Stimulated activated CD4-positive, alpha-beta T cell treated with anti-CD3 and anti-CD28 coated beads, Interleukin-4, amount 100 ng/mL, for 1 hour (primary cell): ENCODE measurements at places on chromosomes 7 and 10.

DNA sequence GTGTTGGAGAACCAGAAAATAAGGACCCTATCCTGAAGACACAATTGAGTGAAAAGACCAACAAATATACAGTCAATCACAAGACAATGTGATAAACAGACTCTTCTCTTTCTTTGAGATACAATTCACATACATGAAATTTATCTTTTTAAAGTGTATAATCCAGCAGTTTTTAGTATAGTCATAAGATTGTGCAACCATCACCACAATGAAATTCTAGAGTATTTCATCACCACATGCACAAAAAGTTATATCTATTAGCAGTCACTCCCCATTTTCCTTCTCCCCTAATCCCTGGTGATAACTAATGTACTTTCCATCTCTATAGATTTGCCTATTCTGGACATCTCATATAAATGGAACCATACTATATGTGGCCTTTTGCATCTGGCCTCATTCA lies 8.2 kb upstream of the SORBS1 start:
- no peak for DNase-seq

DNA sequence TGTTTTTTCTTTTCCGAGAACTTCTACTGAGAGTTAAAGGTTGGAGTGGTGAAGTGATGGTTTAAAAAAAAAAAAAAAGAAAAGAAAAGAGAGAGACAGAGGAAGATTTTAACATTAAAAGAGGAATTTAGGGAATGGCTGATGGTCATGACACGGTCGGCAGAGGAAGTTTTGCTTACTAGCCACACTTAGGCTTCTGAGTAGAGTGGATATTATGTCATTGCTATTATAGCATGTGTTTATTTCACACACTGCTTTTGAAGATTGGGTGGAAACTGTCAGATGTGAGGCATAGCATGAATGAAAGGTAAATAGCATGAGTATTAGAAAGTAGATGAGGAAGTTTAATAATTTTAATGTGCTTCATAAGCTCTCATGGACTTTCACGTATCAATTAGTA lies 2.5 kb downstream of the KAT6B start:
- no peak for DNase-seq

- no peak for DNase-seq
Observed at GRCh38 chr10:71975871-71976725, 11.9 kb downstream of the CHST3 start.

- DNase-seq: peak; percentile 57
Observed at GRCh38 chr10:3172081-3172445, 519 bp downstream of the PITRM1 start.

DNA sequence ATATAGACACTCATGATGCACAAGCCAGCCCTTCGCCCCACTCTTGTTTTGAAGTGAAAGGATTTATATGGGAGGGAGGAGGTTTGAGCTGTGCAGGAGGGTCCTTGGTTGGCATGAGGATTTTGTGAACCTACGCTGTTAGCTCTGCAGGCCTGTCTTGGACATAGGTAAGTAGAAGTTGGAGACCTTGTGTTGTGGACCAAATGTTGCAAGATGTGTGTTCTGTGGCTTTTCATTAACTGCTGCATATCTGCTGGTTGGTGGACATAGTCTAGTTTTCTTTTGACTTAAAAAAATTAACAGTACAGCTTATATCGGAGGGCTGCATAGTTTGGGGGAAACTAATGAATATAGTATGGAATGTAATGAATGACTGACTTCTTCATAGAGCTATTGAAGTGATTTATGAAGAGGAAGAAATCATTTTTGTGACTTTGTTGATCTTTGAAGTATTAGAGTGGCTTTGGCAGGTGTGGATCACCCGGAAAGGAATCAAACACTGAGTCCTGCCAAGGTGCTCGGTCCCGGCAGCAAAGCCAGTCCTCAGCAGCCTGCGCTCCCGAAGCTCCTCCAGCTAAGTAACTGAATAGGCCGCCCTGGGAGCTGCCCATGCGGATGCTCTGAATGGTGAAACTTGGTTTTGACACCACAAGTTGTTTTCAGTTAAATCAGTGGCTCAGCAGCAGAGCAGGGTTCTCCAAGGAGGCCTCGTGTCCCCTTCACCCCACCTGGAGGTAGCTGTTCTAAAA lies 3.2 kb downstream of the MGMT start:
- no peak for DNase-seq

DNA sequence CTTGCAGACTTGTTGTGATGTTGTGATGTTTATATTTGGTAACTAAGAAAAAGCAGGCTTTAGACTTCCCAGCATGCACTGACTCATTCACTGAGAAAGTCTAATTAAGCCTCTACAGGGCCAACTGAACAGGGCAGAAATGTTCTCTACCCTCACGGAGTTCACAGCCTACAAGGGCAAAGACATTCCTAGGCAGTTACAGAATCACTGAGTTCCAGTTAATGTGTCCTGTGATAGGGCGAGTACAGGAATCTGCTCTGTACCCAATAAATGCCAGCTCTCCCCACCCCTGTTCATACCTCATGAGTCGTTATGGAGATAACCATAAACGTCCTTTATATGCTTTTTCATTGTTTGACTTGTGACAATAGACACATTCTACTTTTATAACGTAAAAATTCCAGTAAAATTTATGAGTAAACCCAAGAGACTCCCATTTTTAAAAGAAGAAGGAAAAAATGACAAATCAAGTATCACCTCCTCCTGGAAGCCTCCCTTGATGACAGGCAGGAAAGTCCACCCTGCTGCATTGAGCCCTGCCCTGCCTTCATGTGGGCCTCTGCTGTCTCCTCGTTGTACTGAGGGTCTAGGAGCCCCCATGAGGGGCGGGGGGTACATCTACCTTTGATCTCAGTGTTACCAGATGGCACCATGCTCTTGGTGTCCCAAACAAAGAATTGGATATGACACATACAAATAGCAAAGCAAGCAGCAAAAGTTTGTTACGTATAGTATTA lies 14.3 kb downstream of the MUC12 start:
- no peak for DNase-seq

- no peak for DNase-seq
Observed at GRCh38 chr7:17408245-17408903, 109.9 kb downstream of the AHR start.
